Left cardiac atrium (tissue), 4 donors: ENCODE measurements at places on chromosomes 7 and 10. TPM values are rescaled to one million over a fixed set of nuclear protein-coding genes. Genes with fewer than 3 reads are reported as not detected.
A peak's percentile ranks its signal among the peaks of the same experiment; 100 is the strongest.

The CYP26A1 gene
- 0.29 TPM for total RNA-seq

GRCh38 chr10:24953675-24954074 is 1.3 kb upstream of the PRTFDC1 start:
- peak; percentile 32 for DNase-seq

DNA sequence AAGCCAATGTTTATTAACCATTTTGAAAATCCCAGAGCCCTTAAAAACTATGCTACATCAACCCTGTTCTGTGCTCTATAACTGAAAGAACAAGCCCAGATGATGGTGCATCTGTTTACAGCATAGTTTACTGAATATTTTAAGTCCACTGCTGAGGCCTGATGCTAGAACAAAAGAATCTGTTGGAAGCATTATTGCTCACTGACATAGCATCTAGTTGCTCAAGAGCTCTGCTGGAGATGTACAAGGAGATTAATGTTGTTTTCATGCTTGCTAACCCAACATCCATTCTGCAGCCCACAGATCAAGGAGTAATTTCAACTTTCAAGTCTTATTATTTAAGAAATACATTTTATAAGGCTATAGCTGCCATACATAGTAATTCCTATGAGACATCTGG is 181.3 kb upstream of the FEZF1 start:
- DNase-seq = no peak

- DNase-seq = peak; percentile 31
These were observed 7.2 kb downstream of the RBM20 start for GRCh38 chr10:110651044-110651958.

DNA sequence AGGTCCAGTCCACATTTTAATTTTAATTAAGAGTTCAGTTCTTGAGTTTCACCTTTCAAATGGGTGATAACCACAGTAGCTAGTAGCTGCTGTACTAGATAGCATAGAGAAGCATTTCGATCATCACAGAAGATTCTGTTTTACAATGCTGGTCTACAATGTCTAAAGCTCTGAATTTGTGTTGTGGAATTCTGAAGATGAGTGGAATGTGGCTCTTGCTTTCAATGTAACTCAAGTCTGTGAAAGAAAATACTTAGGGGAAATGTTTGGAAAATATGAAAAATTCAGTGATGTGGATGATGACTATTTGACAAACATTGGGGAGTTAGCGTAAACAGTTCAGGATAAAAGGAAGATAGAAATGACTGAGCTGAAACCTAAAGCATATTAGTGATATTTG is 139.4 kb downstream of the GNAT3 start:
- DNase-seq = no peak

The SLC26A3 gene
- total RNA-seq = not detected

- no peak for DNase-seq
These were observed 36.8 kb downstream of the LAMB4 start for GRCh38 chr7:108093341-108093740.
